Iris pigment epithelial cell (primary cell): ENCODE measurements at places on chromosomes 12 and 14.

GRCh38 chr12:47821346-47821706 lies 1.6 kb upstream of the HDAC7 start:
- DNase-seq = no peak

DNA sequence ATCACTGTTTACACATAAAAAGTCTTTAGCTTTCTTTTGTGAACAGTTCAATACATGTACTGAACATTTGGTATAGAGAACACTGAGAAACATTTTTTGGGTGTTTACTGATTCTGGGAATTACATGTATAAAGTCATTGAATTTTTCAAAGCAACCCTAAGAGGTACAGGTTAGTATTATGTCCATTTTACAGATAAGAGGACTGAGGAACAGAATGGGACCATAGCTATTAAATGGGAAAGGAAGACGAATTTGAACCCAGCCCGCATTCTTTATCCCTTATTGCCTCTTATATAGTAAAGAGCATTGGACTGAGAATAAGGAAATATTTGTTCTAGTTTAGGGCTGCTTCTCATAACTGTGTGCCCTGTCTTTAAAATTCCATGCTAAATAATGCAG lies 889 bp upstream of the KANSL2 start:
- no peak for DNase-seq

GRCh38 chr12:32134101-32134888 lies 27.6 kb downstream of the BICD1 start:
- peak; percentile 72 for DNase-seq

GRCh38 chr12:64713376-64713775 lies 45.8 kb downstream of the GNS start:
- no peak for DNase-seq

DNA sequence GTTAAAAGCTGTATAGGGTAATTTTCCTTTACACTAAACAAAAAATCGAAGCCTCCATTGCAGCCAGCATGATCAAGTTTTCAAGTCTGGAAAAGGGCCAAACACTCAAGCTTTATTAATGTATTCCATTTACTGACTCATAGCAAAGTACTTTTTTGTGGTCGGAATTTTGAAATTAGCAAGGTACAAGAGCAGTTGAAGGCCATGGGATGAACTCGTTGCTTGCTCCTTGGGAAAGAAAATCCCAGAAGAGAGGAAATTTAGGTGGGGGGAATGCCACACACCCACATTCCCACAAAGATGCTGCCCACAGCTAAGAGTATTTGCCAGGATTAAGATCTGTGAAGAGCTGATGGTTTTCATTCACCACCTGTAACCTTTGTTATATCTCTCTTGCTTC lies 333.7 kb downstream of the EGLN3 start:
- DNase-seq = peak; percentile 87

- DNase-seq = no peak
Observed at GRCh38 chr14:67491285-67491684, 2.8 kb upstream of the TMEM229B start.

DNA sequence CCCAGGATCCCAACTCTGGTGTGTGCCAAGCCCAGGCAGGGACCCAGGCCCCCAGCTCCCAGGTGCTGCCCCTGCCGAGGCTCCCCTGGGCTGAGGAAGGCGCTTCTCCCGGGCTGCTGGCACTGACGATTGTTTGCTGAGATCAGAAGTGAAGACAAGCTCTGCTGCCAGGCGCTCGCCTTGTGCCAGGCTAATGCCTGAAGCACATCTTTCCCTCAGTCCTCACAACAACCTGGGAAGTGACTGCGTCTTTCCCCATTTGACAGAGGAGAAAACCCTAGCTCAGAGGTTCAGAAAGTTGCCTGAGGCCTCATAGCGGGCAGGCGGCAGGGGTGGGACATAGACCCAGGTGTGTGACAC lies 36.8 kb downstream of the ANKRD9 start:
- DNase-seq = no peak

- no peak for DNase-seq
Observed at GRCh38 chr12:58521152-58521551, 399.2 kb downstream of the LRIG3 start.

DNA sequence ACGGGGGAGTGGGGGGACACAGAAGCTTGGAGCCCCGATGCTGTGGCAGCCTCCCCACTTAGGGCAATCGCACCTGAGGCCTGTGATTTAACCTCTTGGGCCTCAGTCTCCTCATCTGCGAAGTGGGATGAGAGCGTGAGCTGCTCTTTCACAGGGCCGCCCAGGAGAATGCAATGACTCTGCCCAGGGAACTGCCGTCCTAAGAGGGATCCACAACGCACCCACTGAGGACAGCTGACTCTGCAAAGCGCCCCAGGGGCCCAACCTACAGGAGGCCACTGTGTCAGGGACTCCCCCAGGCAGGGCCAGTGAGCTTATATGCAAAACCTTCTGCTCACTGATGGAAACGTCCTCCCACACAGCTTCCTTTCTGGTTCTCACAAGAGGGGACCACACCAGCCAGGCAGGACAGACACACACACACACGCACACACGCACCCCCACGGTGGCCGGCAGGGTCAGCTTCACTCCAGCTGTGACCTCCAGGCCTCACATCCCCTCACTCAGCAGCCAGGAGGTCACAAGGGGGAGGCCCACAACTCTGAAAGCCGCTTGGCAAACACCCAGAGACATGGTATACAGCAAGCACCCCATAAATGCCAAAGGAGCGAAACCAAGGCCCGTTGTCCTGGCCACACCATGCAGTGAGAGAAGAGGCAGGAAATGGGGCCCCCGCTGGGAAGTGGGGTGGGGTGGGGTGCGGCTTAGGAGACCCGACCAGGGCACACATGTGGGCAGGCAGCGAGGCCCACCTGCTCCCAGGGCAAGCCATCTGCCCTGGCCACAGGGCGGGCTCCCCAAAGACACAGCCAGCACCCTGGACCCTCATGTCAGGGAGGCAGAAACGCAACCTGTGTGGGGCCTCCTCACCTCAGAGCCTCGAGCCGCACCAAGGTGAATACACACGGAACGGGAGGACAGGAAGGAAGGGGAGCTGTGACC lies 73.3 kb downstream of the NCOR2 start:
- no peak for DNase-seq

- no peak for DNase-seq
Observed at GRCh38 chr12:124346425-124347168, 51.7 kb downstream of the RFLNA start.

DNA sequence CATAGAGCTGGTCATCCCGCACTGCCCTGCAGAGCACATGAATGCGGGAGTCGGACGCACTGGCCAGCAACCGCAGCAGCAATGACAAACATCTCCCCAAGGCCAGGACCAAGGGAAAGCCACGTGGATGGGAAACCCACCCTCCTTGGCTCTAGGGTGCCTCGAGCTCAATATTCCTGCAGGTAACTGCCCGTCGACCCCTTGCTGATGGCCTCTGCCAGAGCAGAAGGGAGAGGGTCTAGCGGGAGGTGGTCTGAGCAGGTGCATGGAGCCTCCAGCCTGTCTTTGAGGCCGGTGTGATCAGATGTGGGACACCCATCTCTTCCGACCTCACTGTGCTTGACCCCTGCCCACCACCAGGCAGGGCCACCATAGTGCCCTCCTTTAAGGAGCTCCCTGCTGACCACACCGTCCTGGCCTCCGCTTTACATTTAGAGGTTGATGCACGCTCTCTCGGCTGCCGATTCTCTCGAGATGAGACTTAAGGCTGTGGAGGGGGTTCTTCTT lies 89.7 kb downstream of the PIWIL1 start:
- DNase-seq = no peak

DNA sequence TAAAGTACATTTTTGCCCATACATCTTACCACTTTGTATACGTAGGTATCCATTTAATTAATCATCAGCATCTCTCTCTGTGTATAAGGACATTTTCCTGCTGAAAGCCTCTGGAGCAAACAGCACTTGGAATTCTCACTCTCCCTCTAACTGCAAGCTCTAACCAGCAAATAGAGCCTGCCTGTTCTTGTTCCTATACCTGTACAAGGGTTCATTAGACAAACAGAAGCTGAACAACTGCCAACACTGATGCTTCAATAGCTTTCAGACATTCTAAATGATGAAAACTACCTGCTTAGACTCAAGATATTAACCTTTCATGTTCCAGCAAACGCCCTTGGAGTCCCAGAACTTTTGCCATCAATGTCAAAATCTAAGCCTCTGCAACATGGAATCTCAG lies 98.0 kb downstream of the KCNH5 start:
- DNase-seq = no peak

GRCh38 chr12:91702843-91703425 lies 442.7 kb downstream of the BTG1 start:
- no peak for DNase-seq

DNA sequence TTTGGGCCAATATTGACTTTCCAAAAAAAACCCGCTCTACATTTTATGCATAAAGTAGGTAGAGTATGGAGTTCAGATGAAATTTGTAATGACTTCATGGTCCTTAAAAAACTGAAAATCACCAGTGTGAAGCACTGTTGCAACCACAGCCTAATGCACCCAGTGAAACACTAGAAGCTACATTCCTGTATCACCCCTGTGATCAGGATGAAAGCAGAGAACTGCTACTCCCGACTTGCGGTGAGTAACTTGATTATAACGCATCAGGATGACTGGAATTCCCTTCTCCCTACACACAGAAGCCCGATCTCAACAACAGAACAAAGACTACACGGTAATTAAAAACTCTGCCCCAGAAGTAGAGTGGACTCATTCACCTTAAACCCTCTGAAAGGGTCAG lies 33.8 kb downstream of the SPTB start:
- peak; percentile 89 for DNase-seq

- no peak for DNase-seq
Observed at GRCh38 chr12:11749943-11750690, 100.6 kb downstream of the ETV6 start.

DNA sequence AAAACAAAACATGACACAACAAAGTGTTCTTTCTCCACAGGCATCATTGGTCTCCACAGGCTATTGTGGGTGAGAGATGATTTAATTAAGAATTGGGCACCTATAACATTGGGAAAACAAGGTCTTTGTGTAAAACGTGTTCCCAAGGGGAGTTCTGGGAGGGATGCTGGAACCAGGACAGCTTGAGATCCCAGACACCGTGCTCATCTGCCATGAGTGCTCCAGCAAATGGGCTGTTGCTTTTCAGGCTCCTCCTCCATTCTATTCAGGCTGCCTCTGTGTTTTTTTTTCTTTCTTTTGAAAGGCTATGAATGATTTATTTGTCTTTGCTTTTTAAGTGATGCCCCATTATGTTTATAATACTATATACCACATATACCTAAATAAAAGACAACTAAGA lies 122.4 kb downstream of the DACT1 start:
- DNase-seq = no peak

- no peak for DNase-seq
Observed at GRCh38 chr12:131528144-131528543, 182.7 kb upstream of the SFSWAP start.
